ENCODE measurements at places on chromosomes 13 and 19.

- DNase-seq = no peak
These were observed 18.0 kb downstream of the ZNF574 start for GRCh38 chr19:42093926-42094325.

GRCh38 chr19:14703833-14704232 is 14.0 kb downstream of the ZNF333 start:
- DNase-seq = no peak

GRCh38 chr19:2977746-2978138 is 378 bp downstream of the TLE6 start:
- no peak for DNase-seq

DNA sequence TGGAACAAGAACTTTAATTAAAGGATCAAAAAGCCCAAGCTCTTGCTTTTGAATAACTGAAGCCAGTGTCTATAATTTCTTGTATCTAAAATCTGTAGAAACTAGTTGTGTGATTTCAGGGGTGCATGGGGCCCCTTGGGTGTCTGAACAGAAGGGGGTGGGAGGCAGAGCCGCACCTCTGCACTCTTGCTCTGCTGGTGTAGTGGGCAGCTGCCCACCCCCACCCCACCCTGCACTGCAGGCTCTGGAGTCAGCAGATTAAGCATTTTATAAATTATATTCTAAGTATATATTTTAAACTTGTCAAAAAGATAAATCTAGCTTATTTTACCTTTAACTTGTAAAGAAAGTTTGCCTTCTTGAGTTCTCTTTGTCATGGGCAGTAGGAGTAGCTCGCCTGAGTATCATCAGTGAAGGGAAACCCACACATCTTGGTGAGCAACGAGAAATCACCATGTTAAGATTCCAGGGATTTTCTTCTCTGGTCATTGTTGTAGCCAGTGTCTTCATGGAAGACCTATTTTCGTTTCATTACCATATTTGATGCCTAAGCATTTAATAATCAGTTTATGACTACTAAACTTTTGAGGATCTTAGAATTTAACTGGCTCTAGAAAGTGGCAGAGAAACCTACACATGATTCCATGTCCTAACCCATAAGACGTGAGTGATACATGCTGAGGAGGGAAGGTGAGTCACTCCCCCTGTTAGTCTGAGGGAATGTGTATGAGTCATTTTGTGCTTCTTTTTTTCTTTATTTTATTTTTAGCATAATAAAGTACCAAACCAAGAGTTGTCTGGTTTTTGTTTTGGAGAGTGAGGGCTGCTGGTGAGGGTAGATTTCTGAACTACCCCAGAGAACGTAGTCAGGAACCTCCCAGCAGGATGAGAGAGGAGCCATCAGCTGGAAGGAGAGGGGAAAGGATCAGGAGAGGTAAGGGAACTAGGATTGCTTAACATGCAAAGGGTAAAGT is 7.7 kb downstream of the UBE2L5 start:
- no peak for DNase-seq

DNA sequence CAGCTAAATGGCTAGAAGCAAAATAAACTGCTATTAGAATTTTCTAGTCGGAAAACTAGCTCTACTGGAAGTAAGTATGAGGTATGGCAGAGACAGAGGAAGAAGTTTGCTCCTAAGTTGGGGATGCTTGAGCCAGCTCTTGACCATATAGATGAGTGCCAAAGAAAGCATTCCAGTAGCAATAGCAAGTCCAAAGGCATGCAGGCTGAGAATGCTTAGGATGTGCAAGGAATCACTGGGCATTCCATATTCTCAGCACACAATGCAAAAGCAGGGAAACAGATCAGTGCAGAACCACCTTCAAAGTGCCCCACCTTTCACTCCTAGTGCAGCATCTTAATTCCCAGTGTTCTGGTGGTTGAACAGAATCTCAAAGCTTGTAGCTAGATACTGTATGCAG is 32.9 kb downstream of the SERTM1 start:
- DNase-seq = no peak

- DNase-seq = no peak
These were observed 309.3 kb upstream of the MAB21L1 start for GRCh38 chr13:35785576-35786303.

DNA sequence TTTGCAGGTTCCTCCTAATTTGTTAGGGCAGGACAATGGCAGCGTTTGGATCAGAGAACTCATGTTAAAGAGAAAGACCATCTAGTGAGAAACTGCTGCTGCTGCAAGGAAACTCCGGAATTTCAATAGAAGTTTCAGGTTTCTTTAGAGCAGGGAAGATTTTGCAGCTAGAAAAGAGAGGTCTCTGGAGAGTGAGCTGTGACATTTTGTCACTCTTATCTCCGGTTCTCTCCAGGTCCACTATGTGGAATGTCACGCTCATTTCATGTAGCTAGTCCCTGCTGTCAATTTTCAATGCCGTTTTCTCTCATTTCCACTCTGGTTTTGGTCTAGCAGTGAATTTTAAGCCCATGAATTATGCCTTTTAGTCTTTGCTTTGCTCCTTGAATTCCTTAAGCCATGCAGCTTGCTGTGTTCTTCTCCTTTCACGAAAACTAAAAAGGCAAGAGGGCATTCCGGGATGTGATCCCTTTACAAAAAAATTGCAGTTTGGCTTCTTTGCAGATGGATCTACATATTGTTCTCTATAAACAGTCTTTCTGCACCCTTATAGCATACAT is 46.7 kb upstream of the POSTN start:
- no peak for DNase-seq

DNA sequence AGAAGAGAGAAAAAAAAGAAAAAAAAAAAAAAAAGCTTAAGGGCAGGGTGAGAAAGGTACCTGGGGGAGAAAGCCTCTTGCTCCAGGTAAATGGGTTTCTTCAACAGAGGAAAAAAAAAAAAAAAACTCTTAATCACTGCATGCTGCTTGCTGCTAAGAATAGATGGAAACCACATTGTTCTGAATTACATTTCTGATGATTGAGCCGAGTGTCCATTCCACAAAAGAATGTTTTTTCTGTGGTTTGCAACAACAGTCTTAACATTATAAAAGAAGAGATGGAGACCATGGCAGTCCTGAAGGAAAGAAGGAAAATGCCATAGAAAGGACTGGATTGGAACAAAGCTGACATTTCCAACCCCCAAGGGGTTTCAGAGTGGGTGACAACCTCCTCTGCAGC is 1312.7 kb downstream of the SLITRK1 start:
- DNase-seq = no peak

DNA sequence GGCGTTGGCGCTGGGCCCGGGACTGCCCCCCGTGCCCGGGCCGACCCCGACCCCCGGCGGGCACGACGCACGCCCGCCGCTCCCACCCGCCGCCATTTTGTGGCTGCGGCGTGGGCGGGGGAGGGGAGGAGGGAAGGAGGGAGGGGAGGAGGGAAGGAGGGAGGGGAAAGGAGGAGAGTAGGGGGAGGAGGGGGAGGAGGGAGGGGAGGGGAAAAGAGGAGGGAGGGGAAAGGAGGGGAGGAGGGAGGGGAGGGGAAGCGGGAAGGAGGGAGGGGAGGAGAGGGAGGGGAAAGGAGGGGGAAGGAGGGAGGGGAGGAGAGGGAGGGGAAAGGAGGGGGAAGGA is at the start of gene BTBD2:
Gene BTBD2, minus strand, starts transcription at position 107 of the 343 bp plus-strand sequence. Its CDS starts 11 bp downstream, at position 96.
- DNase-seq = peak; percentile 64

DNA sequence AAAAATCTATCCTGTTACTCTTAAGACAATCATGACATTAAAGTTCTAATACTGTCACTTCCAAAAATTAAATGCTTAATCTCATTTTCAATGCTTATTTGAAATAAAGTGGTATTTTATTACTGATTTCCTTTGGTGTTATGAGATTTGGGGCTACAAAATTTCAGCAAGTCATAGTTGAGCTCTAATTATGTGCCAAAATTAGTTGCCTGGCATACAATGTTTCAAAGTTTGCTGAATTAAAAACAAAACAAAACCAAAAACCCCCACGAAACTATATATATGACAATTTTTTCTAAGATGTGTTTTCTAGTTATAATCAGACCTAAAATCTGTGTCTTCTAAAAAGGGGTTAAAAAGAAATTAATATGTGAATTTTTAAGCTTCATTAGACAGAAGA is 62.2 kb downstream of the KCNRG start:
- DNase-seq = no peak

DNA sequence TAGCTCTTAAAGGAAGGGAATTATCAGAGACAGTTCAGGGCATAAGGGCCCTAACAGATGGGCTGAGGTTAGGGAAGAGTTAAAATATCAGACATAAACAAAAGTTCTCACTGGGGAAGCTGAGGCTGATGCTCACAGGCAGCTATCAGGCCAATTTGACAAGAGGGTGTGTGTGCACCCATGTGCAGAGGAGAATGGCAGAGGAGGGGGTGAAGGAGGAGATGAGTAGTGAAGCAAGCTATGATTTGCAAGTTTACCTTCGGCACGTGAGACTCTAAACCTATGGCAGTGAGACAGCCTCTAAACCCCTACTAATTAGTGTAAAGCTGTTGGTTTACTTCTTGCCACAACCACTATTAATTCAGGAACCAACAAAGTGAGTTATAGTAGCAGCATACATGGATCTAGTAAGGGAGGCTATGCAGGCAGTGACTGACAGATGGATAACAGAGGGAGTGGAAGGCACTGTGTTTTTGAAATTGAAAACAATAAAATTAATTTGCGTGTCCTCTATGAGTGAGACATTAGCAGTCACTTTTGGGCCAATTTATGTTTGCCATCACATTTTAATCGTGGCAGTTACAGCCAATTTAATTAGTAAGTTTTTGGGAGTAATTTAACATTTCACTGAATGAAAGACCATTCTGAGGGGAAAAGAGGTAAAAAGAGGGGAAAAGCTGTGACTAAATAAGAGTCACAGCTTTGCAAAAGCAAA is 99.6 kb upstream of the HTR2A start:
- no peak for DNase-seq
